ENCODE measurements at places on chromosomes 4 and X.

DNA sequence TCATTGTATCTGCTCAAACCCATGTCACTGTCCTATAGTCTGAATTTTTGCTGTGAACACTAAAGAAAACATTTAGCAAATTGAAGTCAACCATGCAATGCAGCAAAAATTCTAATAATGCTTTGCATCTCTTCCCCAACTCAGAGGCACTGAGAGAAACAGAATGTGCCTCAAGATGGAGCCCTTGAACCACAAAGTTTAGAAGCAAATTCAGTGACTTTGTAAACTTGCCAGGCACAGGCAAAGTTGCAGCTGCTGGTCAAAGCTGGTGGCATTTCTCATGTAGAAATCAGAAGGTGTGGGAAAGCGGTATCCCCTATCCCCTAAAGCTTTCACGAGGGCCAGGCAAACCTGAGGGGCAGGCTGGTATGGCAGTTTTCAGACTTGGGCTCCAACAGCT, 121.7 kb upstream of the DIPK2B start:
- no peak for DNase-seq

GRCh38 chr4:40276546-40276945, 58.6 kb upstream of the CHRNA9 start:
- no peak for DNase-seq

- DNase-seq = no peak
Observed at GRCh38 chr4:144583658-144584057, 62.3 kb upstream of the HHIP start.

- DNase-seq = no peak
Observed at GRCh38 chr4:109947918-109948317, 35.2 kb downstream of the EGF start.

- DNase-seq = no peak
Observed at GRCh38 chrX:48456628-48457331, 13.3 kb downstream of the SLC38A5 start.

- no peak for DNase-seq
Observed at GRCh38 chrX:19886883-19887531, 393 bp downstream of the SH3KBP1 start.

GRCh38 chrX:139293991-139294390, 236.5 kb upstream of the F9 start:
- DNase-seq = no peak

DNA sequence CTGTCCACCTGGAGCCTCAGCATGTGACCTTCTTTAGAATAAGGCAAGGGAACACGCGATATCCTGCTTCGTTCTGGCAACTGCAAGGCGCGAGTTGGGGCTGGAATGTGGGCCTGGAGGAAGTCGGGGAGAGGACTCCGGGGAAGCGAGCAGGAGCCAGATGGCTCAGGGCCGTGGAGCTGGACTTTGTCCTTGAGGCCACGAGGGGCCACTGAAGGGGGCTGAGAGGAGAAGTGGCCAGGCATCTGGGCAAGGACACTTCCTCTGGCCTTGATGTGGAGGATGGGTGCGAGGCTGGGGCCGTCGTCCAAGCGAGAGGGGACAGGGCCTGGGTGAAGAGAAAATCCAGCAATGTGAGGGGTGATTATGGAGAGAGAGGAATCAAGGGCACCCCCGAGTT, 12.2 kb upstream of the DUSP9 start:
- no peak for DNase-seq

GRCh38 chr4:8278421-8279287, 9.1 kb downstream of the HTRA3 start:
- no peak for DNase-seq

DNA sequence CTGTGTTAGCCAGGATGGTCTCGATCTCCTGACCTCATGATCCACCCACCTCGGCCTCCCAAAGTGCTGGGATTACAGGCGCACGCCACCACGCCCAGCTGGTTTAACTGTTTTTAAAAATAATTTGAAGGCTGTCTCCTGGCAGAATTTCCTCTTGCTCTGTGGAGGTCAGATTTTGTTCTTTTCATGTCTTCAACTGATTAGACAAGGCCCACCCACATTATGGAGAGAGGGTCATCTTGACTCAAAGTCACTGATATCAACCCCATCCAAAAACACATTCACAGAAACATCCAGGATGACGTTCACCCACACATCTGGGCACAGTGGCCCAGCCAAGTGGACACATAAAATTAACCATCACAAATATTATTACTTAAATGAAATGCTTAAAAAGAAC, 365.4 kb downstream of the DHRSX start:
- DNase-seq = no peak

- no peak for DNase-seq
Observed at GRCh38 chrX:129622757-129623301, 31.9 kb downstream of the APLN start.

DNA sequence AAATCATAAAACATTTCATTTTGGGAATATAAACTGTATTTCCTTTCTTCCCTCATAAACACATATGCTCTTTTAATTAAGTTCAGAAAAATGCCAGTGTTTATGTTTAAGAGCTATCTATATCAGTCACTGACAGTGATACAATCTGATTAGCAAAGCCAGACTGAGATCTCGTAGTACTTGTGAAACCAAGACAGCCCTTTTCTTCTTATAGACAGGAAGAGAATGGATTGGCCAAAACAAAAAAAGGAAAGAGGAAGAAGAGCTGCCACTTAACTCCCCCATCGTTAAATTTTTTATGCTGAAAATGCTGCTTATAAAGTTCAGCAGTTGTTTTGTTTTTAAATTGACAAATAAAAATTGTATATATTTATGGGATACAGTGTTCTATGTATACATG, 87.4 kb downstream of the PLAC1 start:
- no peak for DNase-seq

- no peak for DNase-seq
Observed at GRCh38 chr4:61543976-61544375, 343.9 kb downstream of the ADGRL3 start.

GRCh38 chr4:99690990-99691389, 33.4 kb upstream of the C4orf54 start:
- DNase-seq = no peak

- no peak for DNase-seq
Observed at GRCh38 chrX:153321381-153322124, at the start of gene PNMA6F. PNMA6F (minus strand) TSS chrX:153321767; CDS start chrX:153320674, 1,093 bp downstream.

All from SHP77 treated with DMSO at 0.1 percent for 48 hours (cell line).